ENCODE measurements at places on chromosomes 4 and X.

- DNase-seq = peak; percentile 95
Observed at GRCh38 chr4:54165438-54165837, 63.7 kb upstream of the PDGFRA start.

DNA sequence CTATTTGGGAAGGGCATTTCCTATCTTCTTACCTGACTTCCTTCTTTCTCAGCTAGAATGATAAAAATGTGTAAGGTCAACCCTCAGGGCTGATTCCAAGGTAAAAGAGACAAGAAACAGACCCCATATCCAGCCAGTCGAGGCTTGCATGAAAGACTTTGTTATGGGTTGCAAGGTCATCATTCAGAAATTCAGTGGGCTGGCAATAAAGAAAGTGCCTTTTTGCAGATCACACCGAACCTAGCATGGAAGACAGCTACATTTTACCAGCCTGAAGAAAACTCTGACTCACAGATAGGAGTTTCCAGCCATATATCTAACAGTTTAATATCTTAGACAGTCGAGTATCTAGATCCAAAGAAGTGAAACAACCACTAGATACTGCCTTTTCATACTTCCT, 87.4 kb downstream of the PDGFC start:
- DNase-seq = no peak

GRCh38 chr4:123743848-123744247, 347.3 kb downstream of the SPRY1 start:
- DNase-seq = no peak

GRCh38 chr4:71595576-71596108, 188.2 kb downstream of the GC start:
- DNase-seq = no peak

GRCh38 chr4:74897386-74897785, 35.5 kb upstream of the PARM1 start:
- no peak for DNase-seq

DNA sequence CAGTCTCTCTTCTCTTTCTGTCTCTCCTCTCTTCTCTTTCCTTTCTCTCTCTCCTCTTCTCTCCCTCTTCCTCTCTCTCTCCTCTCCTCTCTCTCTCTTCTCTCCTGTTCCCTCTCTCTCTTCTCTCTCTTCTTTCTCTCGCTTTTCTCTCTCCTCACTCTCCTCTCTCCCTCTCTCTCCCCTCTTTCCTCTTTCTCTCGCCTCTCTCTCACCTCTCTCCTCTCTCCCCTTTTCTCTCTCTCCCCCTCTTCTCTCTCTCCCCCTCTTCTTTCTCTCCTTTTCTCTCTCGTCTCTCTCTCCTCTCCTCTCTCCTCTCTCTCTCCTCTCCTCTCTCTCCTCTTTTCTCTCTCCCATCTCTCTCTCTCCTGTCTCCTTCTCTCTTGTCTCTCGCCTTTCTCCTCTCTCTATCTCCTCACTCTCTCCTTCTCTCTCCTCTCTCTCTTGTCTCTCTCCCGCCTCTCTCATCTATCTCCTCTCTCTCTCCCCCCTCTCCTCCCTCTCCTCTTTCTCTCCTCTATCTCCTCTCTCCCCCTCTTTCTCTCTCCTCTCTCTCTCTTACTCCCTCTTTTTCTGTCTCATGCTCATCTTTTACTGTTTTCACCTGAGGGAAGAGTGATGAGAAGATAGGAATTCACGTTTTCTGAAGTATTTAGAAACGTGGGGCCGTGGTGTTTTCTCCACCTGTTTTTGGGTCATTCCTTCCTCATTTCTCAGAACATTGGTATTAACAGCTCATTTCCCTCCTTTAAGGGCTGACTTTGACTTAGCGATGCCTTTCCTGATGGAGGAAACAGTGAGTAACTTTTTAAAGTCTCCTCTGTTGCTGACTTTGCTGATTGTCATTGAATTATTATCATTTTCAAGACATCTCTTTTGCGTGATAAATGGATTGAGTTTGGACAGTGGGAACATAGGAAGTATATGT, 80.6 kb upstream of the CD99 start:
- DNase-seq = no peak

GRCh38 chrX:111100191-111100590, 4.2 kb downstream of the PAK3 start:
- peak; percentile 5 for DNase-seq

DNA sequence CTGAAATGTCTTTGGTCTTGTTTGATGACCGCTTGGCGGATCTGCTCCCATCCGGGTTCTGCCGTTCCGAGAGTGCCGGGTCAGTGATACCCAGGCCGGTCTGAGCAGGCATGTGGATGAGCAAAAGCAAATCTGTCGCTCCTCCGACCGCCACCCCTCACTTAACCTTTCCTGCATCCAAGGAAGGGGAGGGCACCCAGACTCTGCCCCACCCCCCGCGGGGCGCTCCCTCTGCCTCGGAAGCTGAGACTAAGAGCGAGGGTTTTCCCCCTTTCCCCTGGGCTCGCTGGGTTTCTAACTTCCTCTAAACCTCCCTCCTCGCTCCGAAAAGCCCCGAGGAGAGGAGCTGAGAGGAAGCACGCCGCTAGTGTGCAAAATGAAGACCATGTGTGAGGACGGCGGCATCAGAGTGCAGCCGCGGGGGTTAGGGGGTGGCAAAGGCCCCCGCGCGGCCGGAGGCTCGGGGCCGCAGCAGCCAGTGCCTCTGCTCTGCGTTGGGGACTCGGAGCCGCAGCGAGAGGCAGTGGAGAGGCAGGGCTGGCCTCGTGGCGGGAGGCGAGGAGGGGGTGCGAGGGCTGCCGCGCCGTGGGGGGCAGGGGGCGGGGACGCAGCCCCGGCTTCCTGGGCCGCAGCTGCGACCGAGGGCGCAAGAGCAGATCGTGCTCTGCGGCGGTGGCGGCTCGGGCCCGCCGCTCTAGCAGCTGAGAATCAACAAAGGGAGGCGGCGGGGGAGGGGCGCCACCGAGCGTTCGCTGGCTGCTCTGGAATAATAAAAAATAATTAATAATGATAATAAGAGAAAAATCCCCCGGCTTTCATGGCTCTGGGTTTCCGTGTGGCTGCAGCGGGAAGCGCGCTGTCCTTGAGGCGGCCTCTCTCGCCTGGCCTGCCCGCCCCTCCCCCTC, 55.8 kb upstream of the BCOR start:
- DNase-seq = peak; percentile 41

DNA sequence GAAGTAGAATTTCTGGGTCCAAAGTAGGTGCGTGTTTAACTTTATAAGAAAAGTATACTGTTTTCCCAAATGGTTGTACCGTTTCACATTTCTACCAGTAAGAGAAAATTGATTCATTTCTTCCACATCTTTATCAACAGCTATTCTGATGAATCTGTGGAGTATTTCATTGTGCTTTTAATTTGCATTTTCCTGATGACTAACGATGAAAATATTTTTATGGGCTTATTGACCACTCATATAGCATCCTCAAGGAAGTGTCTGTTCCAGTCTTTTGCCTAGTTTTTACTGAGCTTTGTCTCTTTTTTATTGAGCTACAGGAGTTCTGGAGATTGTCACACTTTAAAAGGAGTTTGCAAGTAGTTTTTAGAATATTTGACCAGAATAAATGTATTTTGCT, 92.6 kb downstream of the ASB9 start:
- DNase-seq = no peak

DNA sequence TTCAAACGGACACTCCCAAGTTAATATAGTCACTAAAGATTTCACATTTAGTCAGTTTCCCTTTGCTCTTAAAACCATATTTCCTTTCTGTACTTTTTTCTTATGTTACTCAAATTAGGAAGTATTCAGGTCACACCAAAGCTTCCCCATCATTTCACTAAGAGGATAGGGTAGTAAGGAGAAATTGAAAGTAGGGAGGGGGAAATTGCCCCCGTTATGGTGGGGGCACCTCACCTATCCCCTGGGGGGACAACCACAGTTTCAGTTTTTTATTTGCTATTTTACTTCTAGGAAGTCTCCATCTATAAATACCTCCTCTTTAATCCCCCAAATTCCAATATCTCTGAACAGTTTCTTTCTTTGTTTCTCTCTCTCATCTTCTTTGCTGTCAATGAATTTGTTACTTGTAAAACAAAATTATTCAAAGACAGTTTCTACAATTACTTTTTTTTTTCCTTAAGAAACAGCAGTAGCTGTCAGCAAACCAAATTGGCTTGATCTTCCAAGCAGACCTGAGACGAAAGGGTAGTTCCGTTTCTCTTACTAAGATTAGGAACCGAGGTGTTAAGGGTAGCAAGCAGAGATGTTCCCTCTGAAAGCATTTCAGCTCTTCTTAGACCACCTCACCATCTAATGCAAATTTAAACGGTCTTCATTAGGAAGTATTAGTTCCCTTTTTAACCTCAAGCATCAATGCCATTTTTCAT, 160.2 kb upstream of the KLF3 start:
- DNase-seq = no peak

GRCh38 chr4:8071766-8072165, 86.8 kb downstream of the ABLIM2 start:
- DNase-seq = no peak

DNA sequence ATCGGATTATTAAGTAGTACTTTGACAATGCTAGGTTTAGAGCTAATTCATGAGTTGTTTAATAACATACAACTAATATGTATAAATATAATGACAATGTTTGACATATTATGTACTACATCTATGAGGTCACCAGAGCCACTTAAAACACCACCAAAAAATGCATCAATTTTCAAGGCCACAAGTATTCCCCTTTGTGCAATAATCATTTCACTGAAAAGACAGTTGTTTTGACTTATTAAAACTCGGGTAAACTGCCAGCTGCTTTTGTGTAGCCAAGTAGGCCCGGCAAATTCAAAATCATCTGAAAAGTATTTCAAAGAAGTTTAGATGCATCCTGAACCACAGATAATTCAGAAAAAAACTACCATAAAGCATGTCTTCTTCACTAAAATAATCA, 48.7 kb downstream of the CLOCK start:
- no peak for DNase-seq

DNA sequence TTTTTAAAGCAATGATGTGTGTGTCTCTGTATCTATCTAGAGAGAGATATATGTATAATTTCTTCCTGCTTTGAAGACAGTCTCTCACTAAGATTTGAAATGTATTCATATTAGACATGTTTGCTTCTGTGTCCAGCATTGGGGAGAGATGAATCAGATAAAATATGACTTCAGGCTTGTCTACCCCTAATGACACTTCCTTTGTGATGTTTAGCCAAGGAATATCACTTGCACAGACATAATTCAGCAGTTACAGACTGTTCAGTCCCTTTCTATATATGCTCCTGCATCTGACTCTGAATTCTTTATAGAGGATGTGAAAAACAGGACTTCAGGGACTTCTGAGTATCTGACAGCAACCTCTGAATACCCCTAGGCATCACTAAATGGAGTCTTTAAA, 158.4 kb downstream of the DCLK2 start:
- DNase-seq = peak; percentile 74

DNA sequence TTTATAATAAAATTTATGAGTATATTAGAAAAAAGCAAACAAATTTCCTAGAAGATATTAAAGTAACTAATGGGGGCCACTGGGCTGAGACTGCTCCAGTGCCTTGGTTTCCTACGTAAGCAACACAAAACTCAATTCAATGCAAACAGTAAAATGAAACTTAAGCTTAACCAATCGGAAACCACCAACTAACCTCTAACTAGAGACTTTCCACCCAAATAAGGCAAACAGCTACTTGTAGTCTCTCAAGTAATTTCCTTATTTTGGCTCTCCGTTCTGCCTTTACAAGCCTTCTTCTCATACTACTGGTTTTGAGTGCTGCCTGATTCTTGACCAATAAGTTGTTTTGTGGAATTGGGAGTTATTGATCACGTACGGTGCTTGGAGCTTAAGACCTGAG, 167.3 kb upstream of the VEGFC start:
- DNase-seq = no peak

DNA sequence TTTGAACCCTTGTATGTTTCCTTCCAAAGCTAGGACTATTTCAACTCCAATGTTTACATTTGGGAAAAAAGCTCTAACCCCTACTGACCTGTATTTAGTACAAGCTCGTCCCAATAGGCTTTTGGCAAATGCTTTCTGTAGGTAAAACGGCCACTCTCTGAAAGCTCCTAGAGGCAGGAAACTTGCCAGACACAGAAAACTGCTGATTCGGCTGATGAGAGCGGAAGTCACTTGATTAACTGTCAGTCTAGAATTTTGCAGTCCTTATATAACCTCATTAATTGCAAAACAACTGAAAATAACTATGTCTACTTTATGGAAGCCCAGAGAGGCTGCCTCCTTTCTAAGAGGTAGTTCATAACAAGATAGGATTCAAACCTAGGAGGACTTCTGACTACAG, 108.1 kb downstream of the TSPAN7 start:
- no peak for DNase-seq

- no peak for DNase-seq
Observed at GRCh38 chr4:26048378-26048882, 134.4 kb downstream of the SMIM20 start.

DNA sequence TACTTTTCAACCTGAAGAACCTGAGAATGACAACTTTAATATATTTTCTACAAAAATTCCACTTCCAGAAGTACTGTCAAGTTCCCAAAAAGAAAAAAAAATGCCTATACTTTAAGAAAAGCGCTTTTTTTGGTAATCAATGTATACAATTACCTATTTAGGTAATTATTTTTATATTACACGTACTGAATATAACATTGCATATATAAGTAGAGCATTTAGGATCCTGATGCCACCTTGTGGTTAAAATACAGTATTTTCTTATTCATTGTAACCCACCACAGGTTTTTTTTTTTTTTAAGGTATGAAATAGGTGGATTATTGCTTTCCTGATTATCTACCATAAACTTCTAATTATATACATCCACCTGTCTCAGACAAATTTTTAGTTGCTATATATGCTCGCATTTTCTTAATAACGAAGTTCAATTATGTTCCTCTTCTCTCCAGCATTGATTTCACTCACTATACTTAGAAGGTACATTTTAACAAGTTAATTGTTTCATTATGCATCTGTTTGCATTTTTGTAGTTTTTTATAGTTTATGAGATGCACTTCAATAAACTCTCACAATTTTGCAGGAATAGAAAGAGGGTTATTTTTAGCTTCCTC, 5.2 kb downstream of the MAP9 start:
- DNase-seq = no peak

- no peak for DNase-seq
Observed at GRCh38 chr4:78661921-78662521, 110.5 kb downstream of the ANXA3 start.

Data from RCC 7860 (cell line).